Stimulated activated CD4-positive, alpha-beta T cell treated with anti-CD3 and anti-CD28 coated beads, Interleukin-1b, Interleukin-23, amount 100 ng/mL, for 4 hours (primary cell): ENCODE measurements at places on chromosomes 13 and 19.

DNA sequence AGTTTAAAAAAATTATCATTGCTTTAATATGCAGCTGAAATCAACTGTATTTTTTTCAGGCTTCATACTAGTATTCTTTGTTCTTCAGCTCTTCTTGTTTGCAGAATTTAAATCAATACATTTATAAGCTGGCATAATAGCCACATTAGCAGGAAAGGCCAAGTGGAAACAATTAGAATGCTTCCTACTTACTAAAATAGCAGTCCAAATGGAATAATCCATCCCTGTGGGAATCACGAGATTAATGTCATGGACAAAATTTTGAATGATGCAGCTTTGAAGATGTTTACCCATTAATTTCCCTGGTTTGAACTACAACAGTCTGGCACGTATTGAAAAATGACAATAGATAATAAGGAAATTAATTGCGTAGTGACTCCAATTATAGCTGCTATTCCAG lies 2650.8 kb downstream of the PCDH9 start:
- no peak for DNase-seq

- DNase-seq = no peak
Measured at GRCh38 chr19:35872180-35872579, 3.8 kb downstream of the APLP1 start.

DNA sequence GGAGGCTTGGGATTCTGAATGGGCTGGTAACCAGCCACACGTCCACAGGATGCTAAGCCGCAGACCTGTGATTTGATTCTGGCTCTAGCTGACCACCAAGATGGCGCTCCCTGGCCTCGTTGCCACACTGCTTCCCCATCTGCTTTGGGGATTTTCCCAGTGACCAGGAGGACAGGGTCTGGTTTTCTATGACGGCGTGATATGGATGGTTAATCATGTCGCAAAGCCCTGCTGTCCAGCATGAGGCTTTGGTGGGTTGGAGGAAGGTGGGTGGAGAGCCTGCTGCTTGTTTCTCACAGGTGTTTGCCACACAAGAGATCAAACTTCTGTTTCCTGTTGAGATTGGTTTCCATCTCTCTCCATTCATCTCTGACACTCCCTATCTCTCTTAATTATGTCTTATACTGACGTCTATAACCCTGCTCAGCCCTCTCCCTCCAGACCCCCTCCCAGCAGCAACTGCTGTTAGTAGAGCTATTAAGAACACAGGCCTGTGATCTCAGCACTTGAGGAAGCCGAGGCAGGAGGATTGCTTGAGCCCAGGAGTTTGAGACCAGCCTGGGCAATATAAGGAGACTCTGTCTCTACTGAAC lies 102.7 kb downstream of the SIPA1L3 start:
- no peak for DNase-seq

DNA sequence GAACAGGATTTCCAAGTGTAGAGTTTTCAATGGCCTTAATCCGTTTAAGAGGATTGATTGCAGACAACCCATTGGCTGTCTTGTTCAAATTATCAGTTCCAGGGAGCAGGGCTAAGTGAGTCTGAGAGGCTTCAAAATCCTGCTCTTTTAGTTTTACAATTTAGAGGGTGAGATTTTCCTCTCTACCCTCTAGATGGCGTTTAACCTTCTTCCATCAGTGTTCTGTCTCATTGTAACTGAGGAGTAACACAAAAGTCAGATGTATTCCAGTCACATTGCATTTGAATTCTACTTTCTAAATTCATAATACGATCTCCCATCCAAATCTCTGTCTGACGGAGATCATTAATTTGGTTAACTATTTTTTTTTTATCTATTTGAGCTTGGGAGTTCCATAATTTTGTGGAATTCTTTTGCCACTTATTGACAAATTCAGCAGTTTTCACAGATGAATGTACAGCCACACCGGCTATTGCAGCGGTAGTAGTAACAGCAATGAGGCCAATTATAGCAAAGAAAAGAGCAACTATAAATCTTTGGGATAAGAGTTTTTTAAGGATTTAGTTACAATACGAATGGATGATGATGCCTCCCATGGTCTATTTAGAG lies 7.8 kb upstream of the C19orf84 start:
- no peak for DNase-seq

- no peak for DNase-seq
Measured at GRCh38 chr19:7417671-7418324, 69.1 kb downstream of the ARHGEF18 start.

DNA sequence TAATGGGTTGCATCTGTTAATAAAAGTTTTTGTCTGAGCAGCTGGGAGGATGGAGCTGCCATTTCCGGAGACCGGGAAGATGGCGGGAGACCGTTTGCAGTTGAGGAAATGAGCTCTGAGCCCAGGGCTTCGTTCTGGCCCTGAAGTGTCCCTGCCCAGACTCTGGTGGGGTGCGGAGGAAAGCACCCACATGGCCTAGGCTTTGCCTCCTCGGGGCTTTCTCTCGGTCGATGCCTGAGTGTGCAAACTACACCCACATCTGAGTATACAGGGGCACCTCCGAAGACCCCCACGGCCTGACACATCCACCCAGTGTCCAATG lies 15.6 kb upstream of the NANOS3 start:
- no peak for DNase-seq

DNA sequence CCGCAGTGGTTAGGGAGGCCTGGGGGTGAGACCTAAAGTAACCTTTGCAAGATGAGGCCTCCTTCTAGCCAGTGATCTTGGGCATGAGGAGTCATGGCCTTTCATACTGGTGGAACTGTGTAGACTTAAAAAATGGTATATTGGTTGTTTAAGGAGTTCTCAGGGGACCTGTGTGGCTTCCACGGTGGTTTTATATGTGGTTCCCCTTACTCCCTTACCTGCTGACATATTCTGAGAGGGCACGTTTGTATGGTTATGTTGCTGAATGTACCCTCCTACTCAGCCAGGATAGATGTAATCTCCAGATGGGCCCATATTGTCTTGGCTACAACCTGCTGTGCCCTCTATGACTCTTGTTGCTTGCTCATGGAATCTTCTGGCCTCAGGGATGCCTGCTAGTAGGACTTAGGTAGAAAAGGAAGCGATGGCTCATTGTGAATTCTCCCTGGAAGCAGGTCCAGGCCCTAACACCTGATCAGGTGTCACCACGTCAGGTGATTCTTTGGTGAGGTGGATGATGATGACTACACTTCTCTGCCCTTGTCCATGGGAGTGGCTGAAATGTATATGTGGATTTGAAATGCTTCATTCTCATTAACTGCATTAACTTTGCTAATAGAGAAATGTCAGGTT lies 1.8 kb downstream of the ZNF460 start:
- no peak for DNase-seq

DNA sequence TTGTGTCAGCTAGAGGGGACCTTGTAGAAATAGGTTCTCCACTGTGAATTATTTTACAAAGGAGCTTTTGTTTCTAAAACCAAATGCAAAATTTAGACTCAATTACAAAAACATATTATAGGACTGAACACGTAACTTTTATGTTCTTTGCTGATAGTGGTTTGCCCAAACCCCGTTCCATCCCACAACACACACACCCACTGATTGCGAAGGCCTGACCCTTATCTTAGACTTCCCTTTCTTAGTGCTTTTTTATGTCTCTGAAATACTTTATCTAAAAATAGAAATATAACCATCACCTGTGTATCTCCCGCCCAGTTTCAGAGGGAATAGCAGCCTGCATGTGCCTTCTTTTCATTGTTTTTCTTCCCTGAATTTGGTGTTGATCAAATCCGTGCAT lies 13.0 kb downstream of the CCNA1 start:
- no peak for DNase-seq

DNA sequence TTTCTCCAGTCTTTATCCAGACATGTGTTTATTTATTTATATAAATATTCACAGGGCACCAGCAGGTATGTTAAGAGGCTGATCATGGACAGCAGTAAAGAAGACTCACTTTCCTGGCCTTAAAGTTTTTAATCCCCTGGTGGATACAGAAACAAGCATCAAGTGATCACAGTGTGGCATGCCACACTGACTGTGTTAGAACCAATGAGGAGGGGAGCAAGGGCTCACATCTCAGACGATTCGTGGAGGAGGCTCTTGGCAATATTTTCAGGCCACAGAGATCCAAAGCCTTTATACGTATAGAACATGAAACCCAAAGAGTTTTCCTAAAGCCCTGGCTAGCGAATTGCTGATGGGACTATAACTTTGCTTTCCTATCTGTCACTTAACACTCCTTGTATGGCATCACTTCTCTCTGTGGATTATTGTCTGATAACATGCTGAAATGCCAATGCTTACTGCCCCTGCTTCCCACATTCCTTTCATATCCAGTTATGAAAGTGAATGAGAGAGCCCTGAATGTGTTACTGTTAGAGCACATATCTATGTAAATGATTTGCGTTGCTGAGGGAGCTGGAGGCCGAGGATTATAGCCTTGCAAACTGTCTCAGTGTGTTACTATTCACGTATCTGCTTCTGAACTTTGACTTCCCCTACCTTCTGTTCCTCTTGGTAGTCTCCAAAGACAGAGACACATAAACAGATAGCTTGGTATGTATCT lies 37.6 kb downstream of the POLR1D start:
- DNase-seq = no peak

DNA sequence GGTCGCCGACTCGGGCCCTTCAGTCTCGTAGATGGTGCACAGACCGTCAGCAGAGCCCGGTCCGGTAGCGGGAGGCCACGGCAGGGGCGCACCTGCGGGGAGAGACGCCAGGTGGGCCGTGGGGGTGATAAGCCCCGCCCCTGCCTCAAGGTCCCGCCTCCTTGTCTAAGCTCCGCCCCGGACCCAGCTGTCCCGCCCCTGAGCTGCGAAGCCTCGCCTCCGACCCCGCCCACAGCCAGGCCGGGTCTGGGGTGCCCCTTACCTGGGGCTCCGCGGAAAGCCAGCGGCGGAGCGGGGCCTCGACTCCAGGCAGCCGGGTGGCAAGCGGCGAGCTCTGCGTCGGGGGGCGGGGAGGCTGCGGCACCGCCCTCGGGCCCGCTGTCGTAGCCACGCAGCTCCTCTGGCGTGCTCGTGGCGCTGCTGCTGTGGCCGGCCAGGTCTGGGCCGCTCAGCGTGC lies 4.7 kb downstream of the PRR36 start:
- peak; percentile 79 for DNase-seq

DNA sequence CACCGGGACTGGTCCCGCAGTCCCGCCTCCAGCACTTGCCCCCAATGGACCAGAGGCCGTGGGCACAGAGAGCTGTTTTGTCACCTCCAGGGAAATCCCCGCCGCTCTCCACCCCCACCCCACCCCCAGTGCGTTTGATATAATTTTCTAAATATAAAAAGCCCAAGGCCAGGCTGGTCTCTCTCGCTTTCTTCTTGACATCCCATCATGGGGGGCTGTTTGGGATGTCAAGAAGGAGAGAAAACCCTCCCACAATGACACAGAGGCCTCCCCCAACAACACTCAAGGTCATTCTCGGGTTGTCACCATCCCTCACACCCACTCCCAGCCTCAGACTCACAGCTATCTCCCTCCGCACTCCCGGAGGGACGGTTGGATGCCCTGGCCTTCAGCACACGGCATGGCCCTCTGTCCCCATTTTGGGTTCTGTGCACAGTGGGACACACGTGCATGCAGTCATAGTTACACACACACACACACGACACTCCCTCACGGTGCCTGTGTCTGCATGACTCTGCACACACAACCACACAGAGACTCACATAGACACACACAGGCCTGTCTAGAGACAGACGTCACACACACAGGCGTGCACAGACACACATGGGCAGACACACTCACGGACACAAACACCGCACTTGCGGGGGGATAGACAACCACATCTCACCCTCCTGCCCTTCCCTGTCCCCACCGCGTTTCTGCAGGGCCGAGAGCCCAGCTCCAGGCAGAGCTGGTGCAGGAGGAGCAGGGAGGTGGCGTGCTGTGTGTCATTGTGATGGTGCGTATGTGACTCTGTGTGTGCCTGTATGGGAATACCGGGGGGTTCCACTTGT lies 4.8 kb upstream of the NFIC start:
- no peak for DNase-seq

DNA sequence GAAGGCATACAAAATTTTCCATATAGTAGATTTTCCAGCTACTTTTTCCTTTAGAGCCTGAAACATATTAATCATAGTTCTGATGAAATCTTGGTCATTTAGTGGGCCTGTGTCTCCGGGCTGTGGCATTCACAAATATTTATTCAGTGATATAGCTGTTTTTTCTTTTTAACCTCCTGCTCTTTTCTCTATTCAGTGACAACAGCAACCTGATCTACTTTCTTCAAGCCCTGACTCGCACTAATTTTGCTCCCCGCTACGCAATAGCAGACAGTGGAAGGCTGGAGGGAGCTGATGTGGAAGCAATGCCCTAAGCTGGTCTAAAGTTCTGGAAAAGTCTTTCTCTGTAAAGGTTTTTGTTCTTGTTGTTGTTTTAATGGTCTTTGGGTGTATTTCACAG lies 289.7 kb downstream of the SLITRK6 start:
- no peak for DNase-seq

DNA sequence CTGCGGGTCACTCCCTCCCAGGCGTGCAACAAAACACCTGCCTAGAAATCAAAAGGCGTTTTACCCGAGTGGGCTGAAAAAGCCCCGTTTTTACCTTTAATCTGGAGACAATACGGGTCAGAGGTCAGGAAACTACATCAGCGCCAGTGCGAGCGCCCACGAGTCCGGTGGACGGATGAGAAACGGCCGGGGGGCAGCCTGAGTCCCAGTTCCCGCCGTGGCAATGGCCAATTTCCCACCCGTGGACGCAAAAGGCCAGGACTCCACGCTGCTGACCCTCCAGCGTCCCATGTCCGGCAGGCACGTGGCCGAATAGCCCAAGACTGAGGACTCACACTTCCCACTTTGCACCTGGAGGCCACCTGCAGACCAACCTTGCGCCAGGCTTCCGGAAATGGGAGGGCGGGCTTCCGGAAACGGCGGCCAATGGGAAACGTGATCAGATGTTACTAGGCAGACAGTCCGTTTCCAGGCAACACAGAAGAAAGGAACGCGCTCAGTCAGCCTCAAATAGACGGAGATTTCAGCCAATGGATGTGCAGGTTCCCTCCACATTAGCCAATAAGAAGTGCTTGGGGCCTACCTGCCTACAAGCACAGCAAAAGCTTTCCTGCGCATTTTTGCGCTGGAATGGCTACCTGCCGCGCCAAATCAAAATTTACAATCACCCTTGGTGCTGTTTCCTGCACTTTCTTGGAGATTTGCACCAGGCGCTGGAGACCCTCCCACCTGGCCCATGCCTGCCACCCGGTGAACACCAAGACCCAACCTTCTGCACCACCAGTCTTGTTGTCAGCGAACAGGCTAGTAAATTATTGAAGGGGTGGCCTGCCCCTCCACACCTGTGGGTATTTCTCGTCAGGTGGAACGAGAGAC lies 47.4 kb downstream of the ZFP14 start:
- peak; percentile 15 for DNase-seq

DNA sequence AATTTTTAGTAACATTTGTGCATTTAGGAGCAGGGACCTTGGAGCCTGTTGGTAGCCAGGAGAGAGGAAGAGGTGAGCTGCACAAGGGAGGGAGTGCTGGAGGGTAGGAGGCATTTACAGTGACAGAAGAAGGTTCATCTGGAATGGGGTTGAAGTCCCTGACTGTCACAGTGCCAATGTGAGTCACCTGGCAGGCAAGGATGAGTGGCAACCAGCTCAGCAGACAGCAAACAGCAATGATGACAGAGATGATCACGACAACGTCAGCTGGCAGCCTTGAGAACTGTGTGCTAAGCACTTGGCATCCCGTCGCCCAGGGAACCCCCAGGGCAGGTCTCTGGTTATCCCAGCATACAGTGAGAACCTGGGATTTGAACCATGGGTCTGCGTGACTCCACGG lies 2.6 kb downstream of the OR10H5 start:
- DNase-seq = no peak
